ENCODE measurements at places on chromosomes 2 and 18.
A peak's percentile ranks its signal among the peaks of the same experiment; 100 is the strongest.

GRCh38 chr2:101151146-101151858, at the start of gene TBC1D8:
Gene TBC1D8, minus strand, starts transcription at chr2:101151382. Its CDS starts 129 bp downstream, at chr2:101151253.
- peak within 1 kb of the TSS; percentile 40 for H3K27ac ChIP-seq
- peaks cover 23% of the 10 kb centered on the region for H3K27me3 ChIP-seq
- H3K4me3 ChIP-seq = peak within 1 kb of the TSS; percentile 92

DNA sequence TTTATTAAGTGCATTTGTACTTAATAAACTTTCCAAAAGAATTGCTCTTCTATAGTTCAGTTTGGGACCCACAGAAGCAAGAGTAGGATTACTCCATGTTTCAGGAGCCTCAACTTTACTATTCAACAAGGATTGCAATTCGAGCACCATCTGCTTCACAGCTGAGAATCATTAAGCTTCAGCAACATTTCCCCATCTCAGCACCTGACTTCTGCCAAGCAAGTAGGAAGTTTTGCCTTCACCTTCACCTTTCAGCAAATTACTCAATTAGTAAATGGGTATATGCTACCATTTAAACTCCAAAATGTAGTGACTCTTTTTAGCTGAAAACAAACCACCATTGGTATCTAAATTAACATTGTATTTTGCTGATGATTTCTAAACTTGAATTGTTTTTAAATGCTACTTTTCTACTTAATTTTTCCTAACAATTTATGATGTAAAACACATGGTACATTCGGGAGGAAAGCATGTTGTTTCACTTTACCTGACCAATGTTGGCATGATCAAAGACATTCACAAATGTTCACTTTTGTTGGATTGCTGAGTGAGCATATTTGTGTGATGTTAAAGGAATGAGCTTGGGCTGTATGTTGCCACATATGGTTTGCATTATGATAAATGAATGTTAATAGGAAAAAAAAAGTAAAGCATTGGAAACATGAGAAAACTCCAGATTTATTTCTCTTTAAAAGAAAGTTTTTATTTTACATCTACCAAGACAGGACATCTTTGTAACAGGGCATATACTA, 159.2 kb downstream of the GULP1 start:
- no peak overlapping the region for H3K4me3 ChIP-seq
- no peak overlapping the region for H3K27ac ChIP-seq
- no peaks in the 10 kb centered on the region for H3K4me1 ChIP-seq
- no peaks in the 10 kb centered on the region for H3K27me3 ChIP-seq
- DNase-seq = no peak

DNA sequence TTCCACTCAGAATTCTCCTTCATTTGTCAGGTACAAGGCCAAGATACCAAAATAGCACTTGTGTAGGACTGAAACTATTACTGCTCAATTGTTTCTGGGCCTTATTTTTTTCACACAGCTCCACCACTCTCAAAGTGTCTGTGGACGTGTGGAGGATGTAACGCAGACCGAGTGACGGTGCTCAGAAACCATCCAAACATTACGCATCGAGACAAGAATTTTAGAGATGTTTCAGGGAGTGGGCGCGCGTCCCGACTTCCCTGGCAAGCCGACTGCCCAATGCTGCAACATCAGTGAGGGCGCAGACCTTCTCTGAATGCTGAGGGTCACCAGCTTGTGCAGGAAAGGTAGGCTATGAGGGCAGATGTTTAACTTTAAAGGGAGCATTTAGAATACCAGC, 108.4 kb downstream of the GATA6 start:
- H3K4me1 ChIP-seq = peaks cover 4% of the 10 kb centered on the region
- no peak for DNase-seq
- no peak overlapping the region for H3K4me3 ChIP-seq

GRCh38 chr2:180699657-180700361, 280.6 kb upstream of the UBE2E3 start:
- no peaks in the 10 kb centered on the region for H3K27me3 ChIP-seq
- H3K4me1 ChIP-seq = no peaks in the 10 kb centered on the region
- no peak overlapping the region for H3K4me3 ChIP-seq
- no peak overlapping the region for H3K27ac ChIP-seq
- H3K36me3 ChIP-seq = no peaks in the 10 kb centered on the region
- DNase-seq = no peak

DNA sequence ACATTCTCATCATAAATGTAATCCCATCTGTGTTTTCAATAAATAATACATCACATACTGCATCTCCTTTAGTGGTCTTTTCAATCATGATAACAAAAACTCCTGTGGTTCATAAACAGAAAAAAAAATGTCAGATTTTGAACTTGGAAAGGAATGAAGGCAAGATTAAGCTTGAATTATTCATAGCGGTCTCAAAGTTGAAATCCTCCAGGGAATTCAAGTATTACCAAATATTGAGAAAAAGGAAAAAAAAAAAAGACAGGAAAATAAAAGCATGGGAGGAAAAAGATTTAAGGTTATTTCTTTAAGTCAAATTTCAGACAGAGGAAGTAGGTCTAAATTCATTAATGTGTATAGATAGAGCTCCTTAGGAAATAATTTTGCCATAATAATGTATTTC, 92.1 kb downstream of the COLEC12 start:
- H3K27ac ChIP-seq = no peak overlapping the region
- H3K4me3 ChIP-seq = no peak overlapping the region
- no peaks in the 10 kb centered on the region for H3K4me1 ChIP-seq
- H3K27me3 ChIP-seq = peaks cover 19% of the 10 kb centered on the region
- H3K36me3 ChIP-seq = peaks cover 4% of the 10 kb centered on the region
- no peak for DNase-seq

DNA sequence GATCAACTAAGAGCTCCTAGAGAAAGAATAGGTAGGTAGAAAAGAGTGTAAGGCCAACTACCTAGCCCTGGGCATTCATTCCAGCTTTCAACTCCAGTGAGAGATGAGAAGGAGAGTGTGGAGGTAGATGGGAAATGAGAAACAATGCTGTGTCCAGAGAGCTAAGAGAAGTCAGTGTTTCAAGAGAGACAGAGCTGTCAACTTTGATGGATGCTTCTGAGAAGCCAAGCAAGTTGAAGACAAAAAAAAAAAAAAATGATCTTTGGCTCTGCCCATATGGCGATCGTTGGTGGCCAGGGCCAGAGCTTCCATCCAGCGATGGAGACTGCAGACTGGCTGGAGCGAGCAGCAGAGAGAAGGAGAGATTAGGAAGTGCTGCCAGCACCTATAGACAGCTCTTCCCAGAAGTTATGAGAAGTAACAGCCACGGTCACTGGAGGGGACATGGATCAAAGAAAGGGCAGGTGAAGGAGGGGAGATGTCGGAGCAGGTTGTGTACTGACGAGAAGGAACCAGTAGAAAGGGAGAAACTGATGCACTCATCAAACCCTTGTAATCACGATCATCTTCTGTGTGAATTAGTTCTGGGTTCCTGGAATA, 112.4 kb upstream of the PPP1CB start:
- no peak for DNase-seq
- no peaks in the 10 kb centered on the region for H3K36me3 ChIP-seq
- H3K4me1 ChIP-seq = peaks cover 17% of the 10 kb centered on the region
- no peaks in the 10 kb centered on the region for H3K27me3 ChIP-seq

GRCh38 chr2:54610700-54611099, 112.8 kb upstream of the EML6 start:
- no peak for DNase-seq
- peaks cover 50% of the 10 kb centered on the region for H3K4me1 ChIP-seq
- H3K36me3 ChIP-seq = peaks cover 6% of the 10 kb centered on the region
- H3K27ac ChIP-seq = no peak overlapping the region
- H3K4me3 ChIP-seq = peak overlapping the region; percentile 31

DNA sequence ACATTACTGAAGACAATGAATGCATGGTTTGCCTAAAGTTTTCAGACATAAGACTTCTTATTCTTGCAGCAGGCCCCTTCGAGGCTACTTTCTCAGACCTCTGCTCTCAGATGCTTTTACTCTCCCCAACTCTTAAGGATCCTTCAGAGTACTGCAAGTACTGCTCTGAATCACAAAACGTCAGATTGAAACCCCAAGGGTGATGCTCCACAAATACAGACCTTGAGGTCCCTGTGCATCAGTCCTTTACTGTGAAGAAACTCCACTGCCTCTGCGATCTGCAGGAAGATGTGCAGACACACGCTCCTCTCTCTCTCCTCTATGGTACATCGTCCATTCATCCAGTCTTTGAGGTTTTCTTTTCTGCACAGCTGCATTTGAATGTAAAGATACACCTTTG, 52.8 kb downstream of the EIF2AK3 start:
- H3K4me3 ChIP-seq = no peak overlapping the region
- no peak for DNase-seq
- H3K27me3 ChIP-seq = no peaks in the 10 kb centered on the region
- peaks cover 9% of the 10 kb centered on the region for H3K4me1 ChIP-seq
- no peak overlapping the region for H3K27ac ChIP-seq
- H3K36me3 ChIP-seq = peaks cover 38% of the 10 kb centered on the region

DNA sequence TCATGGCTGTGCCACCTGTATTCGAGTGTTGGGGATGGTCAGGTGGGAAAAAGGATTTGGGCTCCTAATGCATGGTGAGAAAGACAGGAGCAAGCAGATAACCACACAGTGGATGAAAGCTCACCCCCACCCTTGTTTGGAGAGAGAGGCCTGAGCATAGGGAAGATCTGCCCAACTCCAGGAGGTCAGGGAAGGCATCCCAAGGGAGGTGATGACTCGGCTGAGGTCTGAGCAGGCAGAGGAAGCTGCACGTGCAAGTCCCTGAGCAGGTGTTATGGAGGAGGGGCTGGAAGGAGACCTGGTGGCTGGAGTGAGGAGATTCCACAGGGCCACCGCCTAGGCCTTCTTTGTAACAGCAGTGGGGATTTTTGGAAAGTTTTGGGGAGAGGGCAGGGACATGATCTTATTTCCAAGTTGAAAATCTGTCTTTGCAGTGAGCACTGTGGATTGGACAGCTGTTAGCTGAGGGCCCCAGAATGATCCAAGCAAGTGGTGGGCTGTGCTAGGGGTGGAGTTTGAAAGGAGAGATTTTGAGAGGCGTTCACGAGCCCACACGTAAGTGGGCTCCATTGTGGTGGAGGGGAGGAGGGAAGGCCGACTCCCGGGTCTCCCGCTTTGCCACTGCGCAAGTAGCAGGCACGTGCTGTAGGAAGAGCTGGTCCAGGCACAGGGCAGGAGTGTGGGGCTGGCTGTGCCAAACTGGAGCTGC, 228.5 kb downstream of the GLI2 start:
- no peak for DNase-seq
- no peaks in the 10 kb centered on the region for H3K4me1 ChIP-seq
- H3K36me3 ChIP-seq = no peaks in the 10 kb centered on the region
- H3K4me3 ChIP-seq = no peak overlapping the region

DNA sequence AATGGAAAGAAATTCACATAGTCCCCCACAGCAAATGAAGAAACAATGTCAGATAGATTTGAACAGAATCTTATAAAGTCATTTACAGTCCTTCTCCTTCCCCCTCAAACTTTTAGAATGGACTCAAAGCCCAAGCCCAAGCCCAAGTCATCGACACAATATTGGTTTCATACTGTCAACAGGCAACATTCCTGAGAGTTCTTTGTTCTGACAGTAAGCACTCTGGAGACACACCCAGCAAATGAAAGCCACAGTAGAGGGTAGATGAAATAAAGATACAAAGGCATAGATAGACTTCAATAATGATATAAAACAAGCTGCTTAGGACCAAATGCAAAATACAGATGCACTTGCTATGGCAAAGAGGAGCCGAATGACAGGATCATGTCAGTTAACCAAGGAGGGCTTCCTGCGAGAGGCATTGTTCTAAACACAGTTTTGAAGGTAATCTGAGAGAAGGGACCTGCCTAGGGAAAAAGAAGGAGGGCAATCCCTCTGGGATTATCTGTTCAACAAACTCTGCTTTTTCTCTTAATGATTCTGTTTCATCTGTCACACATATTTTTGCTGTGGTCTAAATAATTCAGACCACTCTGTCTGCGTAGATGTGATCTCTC, 97.1 kb upstream of the MAP4K3 start:
- no peak for DNase-seq
- no peak overlapping the region for H3K27ac ChIP-seq
- H3K4me3 ChIP-seq = no peak overlapping the region
- H3K36me3 ChIP-seq = no peaks in the 10 kb centered on the region
- no peaks in the 10 kb centered on the region for H3K27me3 ChIP-seq

DNA sequence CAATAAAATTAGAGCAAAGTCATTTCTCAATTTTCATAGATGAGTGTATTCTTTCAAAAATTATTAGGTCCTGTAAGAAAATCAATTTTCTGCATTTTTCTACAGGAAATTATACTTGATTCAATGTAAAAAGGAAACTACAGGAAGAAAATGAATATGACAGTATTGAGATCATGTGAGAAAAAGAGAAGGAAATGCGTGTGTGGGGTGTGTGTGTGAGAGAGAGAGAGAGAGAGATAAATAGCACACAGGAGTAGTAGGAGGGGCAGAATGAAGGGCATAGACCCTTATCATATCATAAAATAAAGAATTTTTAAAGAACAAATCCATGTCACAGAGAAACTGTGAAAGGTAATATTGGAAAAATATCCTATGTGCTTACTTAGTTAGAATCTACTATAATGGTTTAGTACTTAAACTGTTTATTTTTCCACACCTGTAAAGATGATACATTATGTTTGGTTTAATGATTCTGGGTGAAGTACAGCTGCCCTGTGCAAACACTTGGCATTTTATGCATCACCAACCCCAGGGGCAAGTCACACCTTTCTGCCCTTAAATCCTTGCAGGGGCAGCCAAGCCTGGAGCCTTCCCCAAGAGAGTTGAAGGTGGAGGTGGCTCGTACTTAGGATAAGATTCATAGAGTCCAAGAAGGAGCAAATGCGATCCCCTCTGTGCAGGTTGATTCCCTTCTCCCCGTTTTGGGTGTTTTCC, 276.4 kb downstream of the TGIF1 start:
- peaks cover 13% of the 10 kb centered on the region for H3K27me3 ChIP-seq
- H3K27ac ChIP-seq = no peak overlapping the region
- H3K36me3 ChIP-seq = no peaks in the 10 kb centered on the region
- H3K4me3 ChIP-seq = no peak overlapping the region

DNA sequence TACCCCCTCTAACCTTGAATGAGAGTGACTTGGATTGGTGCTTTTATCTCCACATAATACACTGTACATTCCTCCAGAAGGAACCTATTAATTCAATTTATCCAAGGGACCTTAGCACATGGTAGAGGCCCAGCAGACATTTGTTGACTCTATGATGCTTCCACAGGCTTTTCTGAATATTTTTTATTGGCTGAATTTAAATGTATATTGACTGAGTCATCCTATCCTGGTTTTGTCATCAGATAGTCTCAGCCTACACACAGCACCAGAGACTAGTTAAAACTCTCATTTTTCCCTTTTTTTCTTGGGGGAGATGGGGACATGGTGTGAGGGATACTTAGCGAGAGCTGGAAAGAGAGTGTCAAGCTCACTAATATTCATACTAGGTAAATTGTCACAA, 101.6 kb downstream of the LRRC30 start:
- no peak overlapping the region for H3K4me3 ChIP-seq
- H3K4me1 ChIP-seq = no peaks in the 10 kb centered on the region
- no peak overlapping the region for H3K27ac ChIP-seq
- no peaks in the 10 kb centered on the region for H3K36me3 ChIP-seq
- no peak for DNase-seq

- H3K27ac ChIP-seq = no peak overlapping the region
- H3K27me3 ChIP-seq = peaks cover 2% of the 10 kb centered on the region
- H3K4me1 ChIP-seq = no peaks in the 10 kb centered on the region
Measured at GRCh38 chr2:79882548-79882947, 369.7 kb downstream of the CTNNA2 start.

GRCh38 chr2:177806025-177806424, 266.6 kb downstream of the PDE11A start:
- no peak overlapping the region for H3K27ac ChIP-seq
- H3K36me3 ChIP-seq = peaks cover 7% of the 10 kb centered on the region
- no peak for DNase-seq
- H3K27me3 ChIP-seq = peaks cover 17% of the 10 kb centered on the region

GRCh38 chr2:237444071-237444470, 30.1 kb upstream of the COL6A3 start:
- peaks cover 31% of the 10 kb centered on the region for H3K4me1 ChIP-seq
- no peak overlapping the region for H3K4me3 ChIP-seq
- H3K36me3 ChIP-seq = no peaks in the 10 kb centered on the region
- H3K27me3 ChIP-seq = no peaks in the 10 kb centered on the region

Measured in naive thymus-derived CD8-positive, alpha-beta T cell (primary cell).